ENCODE measurements at places on chromosomes 2 and 18.

DNA sequence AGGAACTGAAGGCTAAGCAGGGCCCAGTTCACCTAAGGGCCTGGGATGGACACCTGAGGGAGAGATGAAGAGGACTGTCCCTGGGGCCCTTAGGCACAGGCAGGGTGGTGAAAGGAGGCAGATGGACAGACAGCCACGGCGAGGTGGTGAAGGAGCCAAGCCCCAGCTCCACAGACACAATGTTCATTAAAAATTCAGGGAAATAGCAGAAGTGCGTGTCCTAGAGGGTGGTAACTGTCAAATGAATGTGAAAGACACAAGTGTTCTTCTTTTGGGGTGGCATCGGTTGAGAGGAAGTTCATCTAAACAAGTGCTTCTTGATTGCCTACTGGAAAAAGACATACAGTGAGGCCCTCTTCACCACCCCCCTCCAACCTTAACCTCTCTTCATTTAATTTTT lies 76.2 kb upstream of the SIX2 start:
- DNase-seq = no peak

DNA sequence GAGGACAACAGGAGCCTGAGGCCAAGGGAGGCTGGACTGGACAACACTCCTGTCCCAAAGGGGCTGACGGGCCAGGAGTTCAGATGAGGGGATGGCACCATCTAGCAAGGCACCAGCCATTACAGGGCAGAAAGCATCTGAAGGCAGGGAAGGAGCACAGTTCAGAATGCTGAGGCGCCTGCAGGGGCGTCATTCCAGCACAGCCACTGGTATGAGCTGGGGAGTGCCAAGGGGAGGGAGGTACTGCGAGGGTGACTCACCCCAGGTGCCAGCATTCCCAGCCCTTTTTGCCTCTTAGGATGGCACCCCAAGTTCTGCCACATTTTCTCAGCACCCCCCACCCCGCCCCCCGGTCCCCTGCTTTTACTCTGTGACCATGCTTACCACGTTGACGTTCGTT lies 129.8 kb upstream of the EPAS1 start:
- DNase-seq = no peak

GRCh38 chr2:217996361-217996760 lies 6.4 kb downstream of the TNS1 start:
- peak; percentile 47 for DNase-seq

DNA sequence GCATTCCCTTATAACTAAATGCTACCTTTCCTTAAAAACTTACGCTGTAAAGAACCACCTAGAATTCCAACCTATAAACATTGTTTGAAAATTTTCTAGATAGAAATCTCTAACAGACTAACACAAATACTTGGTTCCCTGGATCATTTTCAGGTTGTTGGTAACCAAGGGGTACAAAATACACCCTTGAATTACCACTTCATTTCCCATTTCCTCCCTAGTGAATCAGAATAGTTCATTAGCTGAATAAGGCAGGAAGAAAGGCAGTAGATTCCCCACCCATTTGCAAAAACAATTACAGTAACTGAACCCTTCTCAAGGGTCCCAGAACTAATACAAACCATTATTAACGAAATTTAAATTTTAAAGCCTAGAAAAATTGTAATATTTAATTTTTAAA lies 5.5 kb downstream of the MEX3C start:
- DNase-seq = peak; percentile 4

GRCh38 chr2:239959059-239959971 lies 65.8 kb downstream of the NDUFA10 start:
- no peak for DNase-seq

- DNase-seq = no peak
Measured at GRCh38 chr18:70649683-70650082, 360.8 kb downstream of the SOCS6 start.

GRCh38 chr2:44362207-44363015 lies 664 bp downstream of the CAMKMT start:
- peak; percentile 67 for DNase-seq

GRCh38 chr18:14943486-14943885 lies 195.5 kb downstream of the ANKRD30B start:
- DNase-seq = no peak

- peak; percentile 88 for DNase-seq
Measured at GRCh38 chr2:74958274-74959105, at the start of gene POLE4. POLE4 (plus strand) TSS chr2:74958643; CDS start chr2:74958680, 37 bp downstream.

- DNase-seq = no peak
Measured at GRCh38 chr2:26340831-26341230, 5.1 kb upstream of the SELENOI start.

- DNase-seq = no peak
Measured at GRCh38 chr2:217398860-217399259, 539.0 kb upstream of the TNP1 start.

DNA sequence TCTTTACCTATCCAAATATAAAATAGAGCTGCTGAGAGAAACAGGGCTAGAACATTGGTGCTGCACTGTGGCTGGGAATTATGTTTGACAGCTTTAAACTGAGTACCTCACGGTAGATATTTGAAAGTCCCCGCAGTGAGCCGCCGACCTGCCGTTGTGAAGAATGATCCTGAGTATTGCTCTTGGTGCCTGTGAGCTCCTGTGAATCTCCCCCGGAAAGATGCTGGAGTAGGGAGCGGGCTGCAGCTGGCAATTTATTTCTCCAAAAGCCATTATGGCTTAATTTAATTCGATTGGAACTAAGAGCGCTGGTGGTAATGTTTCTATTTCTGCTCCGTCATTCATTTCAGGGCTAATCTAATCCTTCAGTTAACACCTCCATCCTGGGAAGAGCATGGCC lies 129.4 kb upstream of the TPO start:
- no peak for DNase-seq

- peak; percentile 34 for DNase-seq
Measured at GRCh38 chr18:49795612-49796552, 17.5 kb downstream of the ACAA2 start.

- DNase-seq = no peak
Measured at GRCh38 chr2:63047321-63048279, 3.0 kb upstream of the OTX1 start.

DNA sequence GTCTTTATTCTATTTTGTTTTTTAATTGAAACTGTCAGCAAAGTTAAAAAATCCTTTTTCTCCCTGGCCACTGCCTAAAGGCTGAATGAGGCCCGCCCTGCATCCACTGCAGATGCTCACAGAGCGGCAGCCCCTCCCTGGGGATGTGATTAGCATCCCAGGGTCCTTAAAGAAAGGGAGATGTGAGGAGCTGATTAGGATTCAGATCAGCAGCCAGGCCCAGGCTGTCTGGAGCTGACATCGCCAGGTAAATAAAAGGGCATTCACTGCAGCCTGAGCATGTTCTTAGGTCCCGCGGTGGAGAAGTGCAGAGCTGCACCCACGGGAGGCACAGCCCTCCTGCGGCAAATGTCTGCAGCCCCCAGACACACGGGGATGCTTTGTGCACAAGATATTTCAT lies 83.8 kb downstream of the LONRF2 start:
- DNase-seq = no peak

GRCh38 chr2:137049518-137049917 lies 284.2 kb downstream of the THSD7B start:
- no peak for DNase-seq

DNA sequence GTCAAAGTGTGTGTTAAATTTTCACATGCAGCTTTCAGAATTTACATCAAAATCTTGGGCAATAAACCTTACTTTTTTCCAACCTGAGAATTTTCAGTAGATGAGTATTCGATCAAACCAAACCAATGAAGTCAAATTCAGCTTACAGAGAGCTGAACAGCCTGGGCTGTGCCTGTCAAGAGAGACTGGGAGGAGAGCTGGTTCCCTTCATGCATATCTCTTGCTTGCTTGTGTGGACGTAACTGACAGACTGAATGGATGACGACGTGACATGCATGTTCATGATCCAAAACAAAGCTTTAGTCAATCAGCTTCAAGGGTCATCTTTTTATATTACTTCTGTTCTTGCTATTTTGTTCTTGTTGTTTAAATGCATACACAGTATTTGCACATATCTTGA lies 145.2 kb downstream of the GALNT3 start:
- DNase-seq = no peak

DNA sequence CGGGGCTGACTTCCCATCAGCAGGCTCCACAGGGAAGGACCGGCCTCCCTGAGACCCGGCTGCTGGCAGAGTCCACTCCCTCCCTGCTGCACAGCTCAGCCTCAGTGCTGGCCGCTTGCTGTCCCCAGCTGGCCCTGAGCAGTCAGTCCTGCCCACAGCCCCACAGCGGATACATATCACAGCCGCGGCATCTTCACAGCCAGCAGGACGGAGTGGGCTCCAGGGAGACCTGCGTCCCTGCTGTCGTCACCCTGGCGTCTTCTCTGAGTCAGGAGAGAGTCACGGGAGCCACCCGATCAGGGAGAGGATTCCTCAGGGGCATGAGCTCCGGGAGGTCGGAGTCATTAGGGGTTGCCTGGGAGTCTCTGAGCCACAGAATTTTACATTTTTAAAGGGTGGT lies 13.1 kb upstream of the SNTG2 start:
- peak; percentile 33 for DNase-seq

- DNase-seq = peak; percentile 60
Measured at GRCh38 chr2:55869637-55870325, 53.8 kb downstream of the EFEMP1 start.

- peak; percentile 23 for DNase-seq
Measured at GRCh38 chr18:28256166-28256565, 79.2 kb upstream of the CDH2 start.
